ENCODE measurements at places on chromosomes 16 and 17. TPM values are rescaled to one million over a fixed set of nuclear protein-coding genes. Genes with fewer than 3 reads are reported as not detected.

CRISPLD2 gene
- total RNA-seq = 6.0 TPM

ORMDL3 gene
- 39.2 TPM for total RNA-seq

GRCh38 chr17:78433013-78433727 is 54.7 kb downstream of the PGS1 start:
- no peak for DNase-seq
- H3K27me3 ChIP-seq = no peaks in the 10 kb centered on the region
- no peaks in the 10 kb centered on the region for H3K36me3 ChIP-seq
- H3K4me3 ChIP-seq = no peak overlapping the region

DNA sequence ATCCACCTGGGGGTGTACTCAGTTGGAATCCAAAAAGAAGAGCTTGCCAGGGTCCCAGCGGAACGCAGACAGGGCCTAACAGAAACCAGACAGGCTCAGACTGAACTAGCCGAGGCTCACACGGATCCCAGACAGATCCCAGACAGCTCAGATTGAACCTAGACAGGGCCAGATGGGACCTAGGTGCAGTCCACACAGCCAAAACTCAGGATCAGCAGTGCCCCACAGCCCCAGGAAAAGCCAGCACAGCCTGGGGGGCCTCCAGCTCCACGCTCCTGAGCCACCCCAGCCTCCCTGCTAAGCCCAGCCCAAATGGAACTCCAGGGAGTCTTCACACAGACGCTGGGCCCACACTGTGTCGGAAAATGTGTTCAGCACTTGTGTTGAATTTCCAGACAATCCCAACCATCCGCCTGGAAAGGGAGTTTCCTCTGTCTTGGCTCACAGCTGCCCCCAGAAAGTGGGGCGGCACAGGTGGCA is 7.5 kb downstream of the STX1B start:
- no peaks in the 10 kb centered on the region for H3K27me3 ChIP-seq
- no peak for DNase-seq
- H3K27ac ChIP-seq = no peak overlapping the region
- no peaks in the 10 kb centered on the region for H3K36me3 ChIP-seq
- peaks cover 5% of the 10 kb centered on the region for H3K4me1 ChIP-seq
- no peak overlapping the region for H3K4me3 ChIP-seq

GRCh38 chr16:57966204-57966771 is 4.6 kb downstream of the CNGB1 start:
- H3K27me3 ChIP-seq = no peaks in the 10 kb centered on the region
- H3K36me3 ChIP-seq = no peaks in the 10 kb centered on the region
- no peak overlapping the region for H3K4me3 ChIP-seq
- no peaks in the 10 kb centered on the region for H3K4me1 ChIP-seq

Measured in GM23338 (cell line).